ENCODE measurements at places on chromosomes 6 and 20.

DNA sequence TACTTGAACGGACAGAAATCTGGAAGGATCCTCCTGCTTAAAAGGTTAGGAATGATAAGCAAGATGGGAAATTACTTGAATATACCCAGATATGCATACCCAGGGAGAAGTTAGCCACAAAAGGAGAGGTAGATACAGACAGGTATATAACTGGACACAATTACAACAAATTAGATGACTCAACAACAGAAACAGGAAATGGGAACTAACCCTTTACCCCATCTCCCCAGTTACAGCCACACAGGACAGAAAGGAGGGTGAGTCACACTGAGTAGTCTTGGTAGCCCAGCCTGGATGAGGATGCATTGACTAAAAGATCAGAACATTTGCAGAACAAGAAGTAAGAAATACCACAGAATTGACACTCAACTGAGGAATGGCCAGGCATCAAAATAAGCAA, 61.2 kb downstream of the C6orf52 start:
- peaks cover 5% of the 10 kb centered on the region for H3K4me1 ChIP-seq
- H3K4me3 ChIP-seq: no peak overlapping the region
- 0 out of 2 replicates have a peak, but pooled peaks cover 3% of the 10 kb centered on the region for H3K36me3 ChIP-seq
- H3K27me3 ChIP-seq: no peaks in the 10 kb centered on the region

DNA sequence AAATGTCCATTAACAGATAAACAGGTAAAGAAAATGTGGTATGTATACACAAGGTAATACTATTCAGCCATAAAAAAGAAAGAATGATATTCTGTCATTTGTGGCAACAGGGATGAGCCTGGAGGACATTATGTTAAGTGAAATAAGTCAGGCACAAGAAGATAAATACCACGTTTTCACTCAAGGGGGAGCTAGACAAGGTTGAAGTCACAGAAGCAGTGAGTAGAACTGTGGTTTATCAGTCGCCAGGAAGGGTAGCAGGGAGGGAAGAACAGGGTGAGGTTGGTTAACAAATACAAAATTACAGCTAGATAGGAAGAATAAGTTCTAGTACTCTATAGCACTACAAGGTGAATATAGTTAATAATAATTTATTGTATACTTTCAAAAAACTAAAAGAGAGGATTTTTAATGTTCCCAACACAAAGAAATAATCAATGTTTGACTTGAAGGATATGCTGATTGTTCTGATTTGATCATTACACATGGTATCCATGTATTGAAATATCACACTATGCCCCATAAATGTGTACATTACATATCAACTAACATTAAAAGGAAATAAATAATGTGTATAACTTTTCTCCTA, 21.1 kb downstream of the RTN4IP1 start:
- H3K36me3 ChIP-seq: peaks cover 27% of the 10 kb centered on the region
- peaks cover 41% of the 10 kb centered on the region for H3K4me1 ChIP-seq
- H3K27me3 ChIP-seq: no peaks in the 10 kb centered on the region
- H3K4me3 ChIP-seq: no peak overlapping the region
- DNase-seq: no peak
- no peak overlapping the region for H3K27ac ChIP-seq

GRCh38 chr6:117729613-117730012, 54.3 kb downstream of the NUS1 start:
- no peaks in the 10 kb centered on the region for H3K36me3 ChIP-seq
- H3K27me3 ChIP-seq: peaks cover 2% of the 10 kb centered on the region
- H3K4me1 ChIP-seq: no peaks in the 10 kb centered on the region
- no peak for DNase-seq
- no peak overlapping the region for H3K27ac ChIP-seq
- H3K4me3 ChIP-seq: no peak overlapping the region

GRCh38 chr6:21420926-21421325, 172.6 kb upstream of the SOX4 start:
- peaks cover 14% of the 10 kb centered on the region for H3K36me3 ChIP-seq
- peaks cover 29% of the 10 kb centered on the region for H3K4me1 ChIP-seq
- no peak overlapping the region for H3K27ac ChIP-seq
- H3K4me3 ChIP-seq: no peak overlapping the region
- no peaks in the 10 kb centered on the region for H3K27me3 ChIP-seq
- no peak for DNase-seq

DNA sequence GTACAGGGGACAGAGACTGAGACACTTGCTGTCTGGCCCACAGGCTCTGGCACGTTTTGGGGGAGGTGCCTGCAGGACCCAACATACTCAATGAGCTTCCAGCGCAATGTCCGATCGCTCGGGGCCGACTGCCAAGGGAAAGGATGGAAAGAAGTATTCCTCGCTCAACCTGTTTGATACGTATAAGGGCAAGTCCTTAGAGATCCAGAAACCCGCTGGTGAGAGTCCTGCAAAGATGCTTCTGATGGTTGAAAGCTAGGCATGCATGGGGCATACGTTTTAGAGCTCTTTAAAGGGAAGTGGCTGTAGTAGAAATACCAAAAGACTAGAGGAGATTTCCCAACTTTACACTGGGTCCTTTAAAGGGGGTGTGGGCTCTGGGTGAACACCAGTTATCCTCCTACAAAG, 2.2 kb downstream of the PRRC2A start:
- H3K27ac ChIP-seq: peak overlapping the region; percentile 95
- no peaks in the 10 kb centered on the region for H3K27me3 ChIP-seq
- H3K36me3 ChIP-seq: peaks cover 63% of the 10 kb centered on the region
- DNase-seq: no peak

DNA sequence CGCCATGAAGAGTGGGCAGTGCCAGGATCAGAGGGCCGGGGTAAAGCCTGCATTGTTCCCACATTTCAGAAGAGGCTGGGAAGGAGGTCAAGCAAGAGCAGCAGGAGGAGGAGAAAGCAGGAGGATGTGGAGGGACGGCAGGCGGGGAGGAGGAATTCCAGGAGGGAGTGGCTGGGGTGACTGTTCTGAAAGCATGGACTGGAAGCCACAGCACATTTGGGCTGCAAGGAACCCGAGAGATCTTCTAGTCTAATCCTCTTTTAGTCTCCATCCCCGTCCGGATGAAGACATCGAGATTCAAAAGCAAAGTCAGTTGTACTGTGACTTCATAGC, 76.9 kb downstream of the FAM50B start:
- no peak overlapping the region for H3K27ac ChIP-seq
- peaks cover 19% of the 10 kb centered on the region for H3K4me1 ChIP-seq
- DNase-seq: no peak
- no peaks in the 10 kb centered on the region for H3K27me3 ChIP-seq
- H3K36me3 ChIP-seq: no peaks in the 10 kb centered on the region

DNA sequence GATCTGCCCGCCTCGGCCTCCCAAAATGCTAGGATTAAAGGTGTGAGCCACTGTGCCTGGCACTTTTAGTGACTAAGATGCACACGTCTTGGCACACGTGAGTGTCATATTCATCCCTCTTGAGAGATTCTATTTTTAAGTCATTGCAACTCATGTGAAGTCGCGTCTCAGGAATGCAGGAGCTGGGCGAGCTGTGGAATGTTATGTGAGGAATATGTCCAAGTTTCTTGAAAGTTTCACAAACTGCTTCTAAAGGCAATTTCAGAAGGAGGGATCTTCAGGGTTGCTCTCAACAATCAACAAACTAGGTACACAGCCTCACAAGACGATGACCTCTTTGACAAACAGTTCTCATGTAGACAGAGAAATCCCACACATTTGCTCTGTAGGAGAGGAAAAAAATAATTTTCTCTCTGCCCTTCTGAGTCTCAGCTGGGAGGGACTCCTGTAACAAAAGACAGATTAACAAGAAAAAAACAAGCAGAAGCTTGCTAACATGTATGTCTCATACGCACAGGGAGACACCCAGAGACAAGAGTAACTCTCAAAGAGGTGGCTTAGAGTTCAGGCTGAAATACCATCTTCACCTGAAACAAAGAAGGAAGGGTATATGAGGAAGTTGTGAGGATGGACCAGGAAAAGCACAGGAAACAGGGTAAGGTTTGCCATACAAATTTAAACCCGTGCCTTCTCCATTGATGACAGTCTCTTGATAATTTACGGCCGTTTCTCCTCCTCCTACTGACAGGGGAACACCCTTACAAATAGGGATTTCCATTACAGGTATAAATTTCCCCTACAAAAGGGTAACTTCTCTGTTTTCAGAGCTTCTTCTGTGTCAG, 45.3 kb upstream of the FAM50B start:
- H3K4me3 ChIP-seq: no peak overlapping the region
- H3K27ac ChIP-seq: no peak overlapping the region
- DNase-seq: no peak
- peaks cover 6% of the 10 kb centered on the region for H3K27me3 ChIP-seq

GRCh38 chr6:45369870-45370269, 7.9 kb downstream of the SUPT3H start:
- peaks cover 18% of the 10 kb centered on the region for H3K4me1 ChIP-seq
- no peaks in the 10 kb centered on the region for H3K36me3 ChIP-seq
- no peak for DNase-seq
- no peak overlapping the region for H3K4me3 ChIP-seq

- H3K27me3 ChIP-seq: no peaks in the 10 kb centered on the region
- H3K4me3 ChIP-seq: no peak overlapping the region
- peaks cover 37% of the 10 kb centered on the region for H3K4me1 ChIP-seq
- DNase-seq: no peak
- H3K36me3 ChIP-seq: no peaks in the 10 kb centered on the region
- no peak overlapping the region for H3K27ac ChIP-seq
Observed at GRCh38 chr6:125728739-125729138, 20.7 kb upstream of the HEY2 start.

GRCh38 chr20:62771396-62772102, 24.7 kb upstream of the MRGBP start:
- H3K36me3 ChIP-seq: no peaks in the 10 kb centered on the region
- peaks cover 6% of the 10 kb centered on the region for H3K4me1 ChIP-seq
- H3K27ac ChIP-seq: no peak overlapping the region
- no peaks in the 10 kb centered on the region for H3K27me3 ChIP-seq

- H3K4me1 ChIP-seq: peaks cover 8% of the 10 kb centered on the region
- H3K27me3 ChIP-seq: no peaks in the 10 kb centered on the region
- no peak overlapping the region for H3K27ac ChIP-seq
Observed at GRCh38 chr20:25318471-25319240, 70.8 kb downstream of the PYGB start.

GRCh38 chr6:144344646-144345045, 59.5 kb downstream of the UTRN start:
- peaks cover 67% of the 10 kb centered on the region for H3K4me1 ChIP-seq
- H3K4me3 ChIP-seq: no peak overlapping the region
- H3K27me3 ChIP-seq: no peaks in the 10 kb centered on the region
- no peak for DNase-seq
- peak overlapping the region; percentile 90 for H3K27ac ChIP-seq

DNA sequence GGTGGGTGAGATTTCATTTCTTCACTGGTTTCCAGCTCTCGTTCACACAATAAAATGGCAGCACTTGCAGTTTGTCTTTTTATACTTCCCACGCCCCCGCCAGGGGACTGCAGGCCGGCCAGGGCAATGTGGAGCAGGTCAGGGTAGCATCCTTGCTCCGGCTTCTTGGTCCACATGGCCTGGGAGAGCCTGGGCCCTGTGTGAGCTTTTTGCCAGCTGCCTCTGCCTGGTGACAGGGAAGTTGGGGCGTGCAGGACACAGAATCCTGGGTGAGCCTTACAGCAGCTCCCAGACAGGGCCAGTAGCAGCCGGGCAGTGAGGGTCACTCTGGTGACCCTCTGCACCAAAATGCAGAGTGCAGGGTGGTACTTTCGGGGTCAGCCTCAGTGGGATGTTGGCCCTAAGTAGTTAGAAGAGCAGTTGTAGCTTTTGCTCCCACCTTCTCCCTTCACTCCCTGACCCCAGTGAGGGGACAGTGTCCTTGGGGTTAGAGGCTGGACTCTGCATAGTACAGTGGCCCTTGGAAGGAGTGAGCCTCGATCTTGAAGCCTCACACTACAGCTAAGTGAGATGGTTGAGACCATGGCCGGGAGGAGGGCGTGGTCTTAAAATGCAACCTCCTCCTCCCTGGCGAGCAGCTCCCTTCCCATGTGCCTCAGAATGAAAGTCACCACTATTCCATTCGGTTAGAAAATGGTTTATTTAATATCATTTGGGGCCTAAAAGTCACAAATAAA, 23.8 kb downstream of the PYGB start:
- no peaks in the 10 kb centered on the region for H3K27me3 ChIP-seq
- no peak overlapping the region for H3K27ac ChIP-seq
- peaks cover 35% of the 10 kb centered on the region for H3K36me3 ChIP-seq

- no peak for DNase-seq
- H3K36me3 ChIP-seq: no peaks in the 10 kb centered on the region
- H3K27ac ChIP-seq: no peak overlapping the region
- H3K4me3 ChIP-seq: no peak overlapping the region
Observed at GRCh38 chr20:62772103-62772611, 24.1 kb upstream of the MRGBP start.

DNA sequence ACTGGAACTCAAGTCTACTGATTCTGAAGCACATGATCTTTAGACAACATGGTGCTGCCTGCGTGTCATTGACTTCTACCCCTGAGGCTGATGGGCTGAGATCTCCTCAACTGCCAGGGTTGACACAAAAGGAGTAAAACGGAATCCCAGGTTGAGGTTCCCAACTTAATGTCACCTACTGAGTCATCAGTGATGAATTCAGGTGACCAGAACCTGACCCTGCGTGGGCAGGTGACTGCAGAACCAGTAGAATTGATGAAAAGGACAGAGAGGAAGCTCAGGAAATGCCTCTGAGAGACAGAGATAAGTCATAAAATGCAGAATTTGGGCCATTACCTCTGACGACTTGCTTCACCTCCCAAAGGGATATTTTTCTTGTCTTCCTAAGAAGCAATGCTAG, 7.7 kb upstream of the KIZ start:
- no peak overlapping the region for H3K4me3 ChIP-seq
- H3K36me3 ChIP-seq: no peaks in the 10 kb centered on the region
- no peaks in the 10 kb centered on the region for H3K4me1 ChIP-seq
- H3K27me3 ChIP-seq: no peaks in the 10 kb centered on the region
- H3K27ac ChIP-seq: no peak overlapping the region
- DNase-seq: no peak

DNA sequence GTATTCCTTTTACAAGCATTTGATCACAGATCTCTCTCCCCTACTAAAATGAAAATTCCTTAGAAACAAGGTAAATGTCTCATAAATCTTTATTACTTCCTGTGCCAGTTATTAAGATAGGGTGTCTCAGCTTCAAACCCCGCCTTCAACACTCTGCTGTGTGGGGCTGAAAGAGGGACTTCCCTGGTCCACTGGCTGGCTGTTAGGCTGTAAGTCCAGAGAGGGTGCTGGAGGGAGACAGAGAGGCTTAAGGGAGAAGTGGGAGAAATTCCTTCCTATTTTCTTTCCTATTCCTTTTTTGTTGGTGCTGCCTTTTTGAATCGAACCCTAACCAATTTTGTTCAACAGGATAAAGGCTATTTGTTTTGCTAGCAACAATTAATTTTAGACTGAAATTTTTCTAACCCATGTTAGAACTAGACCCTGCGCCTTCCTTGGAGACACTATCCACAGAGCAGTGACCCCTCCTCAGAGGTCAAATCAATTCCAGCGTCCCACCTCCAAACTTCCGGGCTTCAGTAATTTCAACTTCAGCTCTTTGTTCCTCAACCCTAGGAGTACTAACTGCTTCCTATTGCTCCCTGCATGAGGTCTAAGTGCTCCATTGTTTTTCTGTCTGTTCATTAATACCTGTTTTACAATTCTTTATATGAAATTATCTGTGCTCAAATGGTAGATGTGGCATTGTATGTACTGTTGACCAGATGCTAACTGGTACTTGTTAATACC, 207.5 kb upstream of the OPRM1 start:
- H3K4me3 ChIP-seq: peak overlapping the region; percentile 24
- no peak for DNase-seq
- peaks cover 64% of the 10 kb centered on the region for H3K4me1 ChIP-seq
- H3K36me3 ChIP-seq: peaks cover 3% of the 10 kb centered on the region
- no peaks in the 10 kb centered on the region for H3K27me3 ChIP-seq
- peak overlapping the region; percentile 64 for H3K27ac ChIP-seq

GRCh38 chr20:16662467-16662866, 67.4 kb upstream of the SNRPB2 start:
- no peak overlapping the region for H3K4me3 ChIP-seq
- H3K4me1 ChIP-seq: 0 out of 2 replicates have a peak, but pooled peaks cover 6% of the 10 kb centered on the region
- no peak for DNase-seq
- no peaks in the 10 kb centered on the region for H3K36me3 ChIP-seq
- no peaks in the 10 kb centered on the region for H3K27me3 ChIP-seq
- H3K27ac ChIP-seq: no peak overlapping the region

Data from WTC11 (cell line).